Fibroblast of pulmonary artery (primary cell): ENCODE measurements at places on chromosomes 16 and 17.

GRCh38 chr17:29197516-29198272 lies 17.5 kb upstream of the MYO18A start:
- DNase-seq: no peak

DNA sequence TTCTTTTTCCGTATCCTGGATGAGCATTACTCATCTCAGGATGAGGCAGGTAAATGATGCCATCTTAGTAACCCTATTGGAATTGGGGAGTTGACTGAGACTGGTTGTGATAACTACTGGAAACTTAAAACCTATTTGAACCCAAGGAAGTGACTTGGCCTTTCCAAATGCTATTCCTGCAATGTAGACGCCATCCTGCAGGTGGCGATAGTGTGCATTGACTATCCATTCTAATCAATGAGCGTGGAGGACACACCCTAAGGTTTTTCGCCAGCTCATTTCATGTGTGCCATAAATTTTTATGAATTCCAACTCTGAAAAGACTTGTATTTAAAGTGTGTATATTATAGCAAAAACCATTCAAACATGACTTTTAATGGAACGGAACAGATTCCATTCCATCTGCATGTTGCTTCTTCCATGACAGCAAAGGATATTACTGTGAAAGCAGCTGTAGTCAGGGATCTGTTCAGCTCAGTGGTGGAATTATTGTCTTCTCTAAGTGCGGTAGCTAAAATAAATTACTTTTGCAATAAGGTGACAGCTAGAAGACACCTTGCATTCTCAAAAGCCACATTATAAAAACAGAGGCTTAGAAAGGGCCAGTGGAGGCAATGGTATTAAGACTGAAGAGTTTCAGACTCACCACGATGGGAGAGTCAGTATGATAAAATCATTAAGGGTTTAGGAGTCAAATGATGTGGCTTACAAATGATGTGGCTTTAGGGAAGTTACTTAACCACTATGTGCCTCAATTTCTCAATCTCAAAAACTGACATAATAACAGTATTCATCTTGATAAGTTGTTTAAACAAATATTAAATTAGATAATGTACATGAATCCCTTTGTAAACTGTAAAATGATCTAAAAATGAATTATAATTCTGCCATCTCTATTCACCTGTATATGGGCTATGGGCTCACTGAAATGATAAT lies 55.5 kb downstream of the SYT17 start:
- peak; percentile 1 for DNase-seq

DNA sequence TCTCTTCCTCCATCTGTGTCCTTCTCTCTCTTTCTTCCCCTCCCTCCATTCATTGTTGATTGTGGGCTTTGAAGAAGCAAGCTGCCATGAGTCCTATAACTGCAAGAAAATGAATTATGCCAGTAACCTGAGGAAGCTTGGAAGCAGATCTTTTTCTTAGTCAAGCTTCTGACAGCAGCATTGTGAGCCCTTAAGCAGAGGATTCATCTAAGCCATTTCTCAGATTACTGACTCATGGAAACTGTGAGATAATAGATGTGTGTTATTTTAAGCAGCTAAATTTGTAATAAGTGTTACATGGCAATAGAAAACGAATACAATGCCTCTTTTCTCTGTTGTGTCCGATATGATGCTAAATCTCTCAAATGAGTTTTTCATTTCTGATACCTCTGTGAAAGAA lies 1109.7 kb downstream of the CDH11 start:
- DNase-seq: peak; percentile 3

DNA sequence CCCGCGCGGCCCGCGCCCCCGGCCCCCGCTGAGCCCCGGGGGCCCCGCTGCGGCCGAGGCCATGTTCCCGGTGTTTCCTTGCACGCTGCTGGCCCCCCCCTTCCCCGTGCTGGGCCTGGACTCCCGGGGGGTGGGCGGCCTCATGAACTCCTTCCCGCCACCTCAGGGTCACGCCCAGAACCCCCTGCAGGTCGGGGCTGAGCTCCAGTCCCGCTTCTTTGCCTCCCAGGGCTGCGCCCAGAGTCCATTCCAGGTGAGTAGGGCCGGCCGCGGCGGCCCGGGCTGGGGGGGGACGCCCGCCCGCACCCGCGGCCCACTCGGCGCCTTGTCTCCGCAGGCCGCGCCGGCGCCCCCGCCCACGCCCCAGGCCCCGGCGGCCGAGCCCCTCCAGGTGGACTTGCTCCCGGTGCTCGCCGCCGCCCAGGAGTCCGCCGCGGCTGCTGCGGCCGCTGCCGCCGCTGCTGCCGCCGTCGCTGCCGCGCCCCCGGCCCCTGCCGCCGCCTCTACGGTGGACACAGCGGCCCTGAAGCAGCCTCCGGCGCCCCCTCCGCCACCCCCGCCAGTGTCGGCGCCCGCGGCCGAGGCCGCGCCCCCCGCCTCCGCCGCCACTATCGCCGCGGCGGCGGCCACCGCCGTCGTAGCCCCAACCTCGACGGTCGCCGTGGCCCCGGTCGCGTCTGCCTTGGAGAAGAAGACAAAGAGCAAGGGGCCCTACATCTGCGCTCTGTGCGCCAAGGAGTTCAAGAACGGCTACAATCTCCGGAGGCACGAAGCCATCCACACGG lies 504 bp downstream of the MAZ start:
- DNase-seq: no peak

DNA sequence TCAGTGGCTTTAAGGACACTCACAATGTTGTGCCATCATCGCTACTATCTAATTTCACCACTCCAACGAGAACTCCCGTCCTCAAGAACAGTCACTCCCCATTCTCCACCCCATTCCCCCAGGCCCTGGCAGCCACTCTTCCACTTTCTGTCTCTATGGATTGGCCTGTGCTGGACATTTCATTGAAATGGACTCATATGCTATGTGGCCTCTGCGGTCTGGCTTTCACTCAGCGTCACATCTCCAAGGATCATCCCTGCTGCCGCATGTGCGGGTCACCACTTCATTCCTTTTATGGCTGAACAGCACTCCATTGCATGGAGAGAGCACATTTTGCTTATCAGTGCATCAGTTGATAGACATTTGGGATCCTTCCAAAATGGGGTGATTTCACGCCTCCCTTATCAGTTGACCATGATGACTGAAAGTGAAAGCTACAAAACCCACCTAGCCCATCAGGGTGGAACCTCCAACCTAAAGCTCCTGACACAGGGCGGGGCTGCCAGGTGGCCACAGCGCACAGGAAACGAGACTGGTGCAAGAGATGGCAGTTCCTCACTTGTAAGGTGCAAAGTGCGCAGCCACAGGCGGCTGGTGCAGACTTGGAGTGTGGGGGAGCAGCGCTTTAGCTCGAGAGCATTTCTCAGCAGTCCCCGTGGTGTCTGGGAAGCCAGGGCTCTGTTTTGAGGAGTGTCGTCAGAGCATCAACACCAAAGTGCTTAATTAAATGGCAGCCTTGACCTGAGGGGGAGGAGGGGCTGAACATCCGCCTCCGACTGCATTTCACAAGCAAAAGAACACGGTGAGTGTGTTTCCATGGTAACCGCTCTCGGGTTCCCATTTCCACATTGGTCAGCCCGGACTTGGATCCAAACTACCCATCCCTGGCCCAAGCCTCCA lies 23.8 kb downstream of the COTL1 start:
- peak; percentile 71 for DNase-seq

DNA sequence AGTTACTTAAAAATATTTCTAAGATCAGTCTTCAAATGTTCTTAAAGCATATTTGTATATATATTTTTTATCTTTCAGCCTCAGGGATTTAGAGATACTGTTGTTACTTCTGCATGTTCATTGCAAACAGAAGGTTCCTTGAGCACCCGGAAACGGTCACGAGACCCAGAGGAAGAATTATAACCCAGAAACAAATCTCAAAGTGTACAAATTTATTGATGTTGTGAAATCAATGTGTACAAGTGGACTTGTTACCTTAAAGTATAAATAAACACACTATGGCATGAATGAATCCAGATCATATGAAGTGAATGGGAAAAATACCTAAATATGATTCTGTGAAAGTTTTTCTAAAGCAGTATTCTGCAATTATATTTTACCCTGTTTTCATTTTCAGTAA lies 21.6 kb upstream of the PPM1E start:
- DNase-seq: no peak

DNA sequence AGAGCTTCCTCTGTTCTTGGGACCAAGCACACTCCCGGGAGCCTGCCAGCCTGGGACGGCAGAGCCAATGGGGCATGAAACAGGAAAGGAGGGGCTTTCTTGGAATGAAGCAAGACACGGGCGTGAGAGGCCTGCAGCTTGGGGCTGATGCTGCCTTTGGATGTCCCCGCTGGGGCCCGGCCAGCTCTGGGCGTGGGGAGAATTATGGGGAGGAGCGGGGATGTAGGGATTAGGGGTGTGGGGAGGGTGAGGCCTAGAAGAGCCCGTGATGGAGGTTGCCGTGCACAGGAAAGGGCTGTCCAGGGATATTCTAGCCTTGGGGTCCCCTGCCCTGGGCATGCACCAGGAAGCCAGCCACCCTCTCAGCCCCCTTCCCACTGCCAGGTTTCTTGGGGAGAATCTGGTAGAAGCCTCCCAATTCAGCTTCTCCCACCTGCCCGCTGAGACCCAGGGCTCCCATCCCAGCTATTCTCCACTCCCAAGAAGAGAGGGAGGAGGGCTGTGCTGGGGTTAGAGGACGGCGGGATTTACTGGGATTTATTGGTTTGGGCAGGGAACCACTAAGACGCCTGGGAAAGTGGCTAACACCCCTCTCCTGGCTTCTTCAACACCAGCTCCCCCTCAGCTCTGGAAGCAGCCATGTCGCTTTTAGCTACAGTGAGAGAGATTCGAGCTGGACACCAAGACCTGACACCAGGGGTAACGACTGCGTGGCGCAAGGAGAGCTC lies 20.0 kb upstream of the NXPH3 start:
- no peak for DNase-seq

DNA sequence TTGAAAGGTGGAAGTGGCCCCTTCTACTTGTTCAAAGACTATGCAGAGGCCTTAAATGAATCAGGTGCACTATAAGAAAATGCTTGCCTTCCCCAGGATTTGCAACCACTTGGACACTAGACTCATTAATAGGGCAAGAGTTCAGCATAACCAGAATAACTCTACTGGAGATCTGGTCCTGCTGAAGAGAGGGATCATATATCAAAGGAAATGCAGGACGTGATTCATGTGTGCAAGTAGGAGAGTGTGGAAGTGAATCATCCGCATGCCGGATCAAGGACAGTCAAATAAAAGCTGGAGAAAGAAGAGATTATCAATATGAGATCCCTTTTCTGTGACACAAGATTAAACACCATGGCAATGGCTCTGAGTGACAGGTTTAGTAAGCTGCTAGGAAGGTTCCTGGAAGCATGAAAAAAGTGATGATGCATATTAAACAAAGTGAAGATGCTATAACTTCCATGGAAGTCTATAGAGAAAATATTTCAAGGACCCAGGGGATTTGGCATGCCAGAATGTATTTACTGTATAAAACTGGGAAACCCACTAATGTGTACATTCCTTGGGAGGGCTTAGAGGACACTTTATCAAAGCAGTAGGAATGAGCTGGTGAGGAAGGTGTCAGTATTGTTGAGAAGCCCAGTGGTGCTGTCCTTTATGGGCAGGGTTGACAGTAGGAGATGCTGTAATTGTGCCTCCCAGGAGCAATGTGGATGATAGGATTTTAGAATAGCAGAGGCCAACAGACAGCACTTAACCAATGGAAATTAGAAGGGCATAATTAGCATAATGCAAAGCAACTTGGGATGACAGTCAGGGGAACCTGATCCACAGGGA lies 133.1 kb downstream of the ABCA8 start:
- peak; percentile 85 for DNase-seq

DNA sequence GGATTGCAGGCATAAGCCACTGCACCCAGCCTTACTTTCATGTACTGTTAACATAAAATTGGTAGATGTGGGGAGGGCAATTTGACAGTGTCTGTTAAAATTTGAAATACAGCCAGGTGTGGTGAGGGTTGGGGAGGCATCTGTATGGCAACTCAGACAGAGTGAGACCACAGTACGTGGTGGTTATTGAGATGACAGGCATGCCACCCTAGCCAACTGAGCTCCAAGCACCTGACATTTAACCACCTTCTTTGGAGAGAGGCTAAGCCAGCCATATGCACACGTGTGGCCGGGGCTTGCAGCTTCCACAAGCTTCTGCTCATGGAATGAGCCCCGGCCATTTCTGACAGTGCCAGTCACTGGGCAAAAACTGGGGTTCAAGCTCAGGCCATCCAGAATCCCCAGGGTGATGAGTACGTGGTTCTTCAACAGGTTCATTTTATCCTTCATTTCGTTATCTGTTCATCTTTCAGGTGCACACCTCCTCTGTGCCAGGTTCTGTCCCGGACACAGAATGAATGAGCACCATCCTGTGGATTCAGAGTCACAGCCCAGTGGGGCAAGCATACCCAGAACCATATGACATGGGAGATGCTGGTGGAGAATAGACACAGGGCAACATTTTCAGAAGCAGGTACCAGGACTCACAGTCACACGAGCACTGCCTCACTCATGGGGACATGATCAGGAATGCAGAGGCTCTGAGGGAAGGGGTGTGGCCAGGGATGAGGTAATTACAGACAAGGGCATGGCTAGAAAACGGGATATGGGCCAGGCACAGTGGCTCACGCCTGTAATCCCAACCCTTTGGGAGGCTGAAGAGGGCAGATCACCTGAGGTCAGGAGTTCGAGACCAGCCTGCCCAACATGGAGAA lies 36.2 kb downstream of the C16orf82 start:
- DNase-seq: no peak

DNA sequence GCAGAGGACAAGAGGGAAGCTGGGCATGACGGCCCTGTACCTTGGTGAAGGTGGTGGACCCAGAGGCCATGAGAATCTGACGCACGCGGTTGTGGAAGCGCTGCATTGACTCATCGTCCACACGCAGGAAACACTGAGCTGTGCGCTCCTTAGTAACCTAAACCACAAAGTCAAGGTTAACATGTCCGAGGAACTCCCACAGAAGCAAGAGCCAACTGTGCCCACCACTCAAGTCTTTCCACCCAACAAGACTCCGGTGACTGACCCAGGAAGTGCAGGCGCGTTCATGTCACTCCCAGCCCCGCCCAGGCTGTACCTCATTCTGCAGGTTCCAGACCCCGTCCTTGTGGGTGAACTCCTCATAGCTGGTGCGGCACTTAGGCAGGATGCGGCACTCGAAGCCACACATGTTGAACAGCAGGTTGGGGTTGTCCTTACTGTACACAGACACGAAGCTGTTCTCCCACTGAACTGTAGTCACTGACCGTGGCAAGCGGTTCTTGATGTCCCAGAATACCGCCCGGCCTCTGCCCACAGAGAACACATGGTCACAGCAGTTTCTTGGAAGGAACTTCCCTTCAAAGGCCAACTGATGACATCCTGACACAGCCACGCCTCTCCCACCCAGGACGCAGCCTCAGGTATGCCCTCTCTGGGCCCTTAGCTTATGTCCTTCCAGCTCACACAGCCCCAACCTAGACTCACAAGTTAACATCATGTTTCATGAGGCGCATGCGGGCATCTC lies 11.5 kb downstream of the PRPF8 start:
- DNase-seq: no peak
